ENCODE measurements at places on chromosomes 13 and 19.

GRCh38 chr13:100665403-100665802, 9.2 kb downstream of the TMTC4 start:
- no peak for DNase-seq

DNA sequence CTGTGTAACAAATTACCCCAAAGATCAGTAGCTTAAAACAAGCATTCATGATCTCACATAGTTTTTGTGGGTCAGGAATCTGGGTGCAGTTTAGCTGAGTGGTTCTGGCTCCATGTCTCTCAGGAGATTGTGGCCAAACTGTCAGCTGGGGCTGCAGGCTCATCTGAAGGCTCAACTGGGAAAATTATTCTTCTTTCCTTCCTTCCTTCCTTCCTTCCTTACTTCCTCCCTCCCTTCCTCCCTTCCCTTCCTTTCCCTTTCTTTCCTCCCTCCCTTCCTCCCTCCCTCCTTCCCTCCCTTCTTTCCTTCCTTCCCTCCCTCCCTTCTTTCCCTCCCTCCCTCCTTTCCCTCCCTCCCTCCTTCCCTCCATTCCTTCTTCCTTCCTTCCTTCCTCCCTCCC, 8.7 kb upstream of the RFX2 start:
- no peak for DNase-seq

GRCh38 chr19:41601771-41602170, 25.1 kb downstream of the CEACAM4 start:
- DNase-seq = no peak

GRCh38 chr19:35360880-35361420, 2.7 kb downstream of the FFAR3 start:
- no peak for DNase-seq

DNA sequence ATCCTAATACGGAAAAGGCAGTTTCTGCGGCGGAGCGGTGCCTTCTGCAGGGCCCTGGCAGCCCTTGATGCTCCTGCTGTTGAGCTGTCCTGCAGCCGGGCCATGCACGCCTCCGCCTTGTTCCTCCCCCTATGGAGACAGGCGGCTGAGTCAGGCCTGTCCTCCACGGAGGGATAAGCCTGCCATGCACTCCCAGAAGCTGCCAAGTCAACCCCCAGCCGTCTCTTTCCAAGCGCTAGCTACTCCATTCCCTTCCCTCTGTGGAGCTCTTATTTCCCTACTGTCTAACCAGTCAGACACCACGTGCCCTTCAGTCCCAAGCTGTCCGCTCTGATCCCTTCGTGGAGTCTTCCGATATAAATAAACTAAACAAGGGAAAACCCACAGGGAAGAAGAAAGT, 197.0 kb downstream of the COL4A1 start:
- no peak for DNase-seq
